ENCODE measurements at places on chromosomes 3 and 15.

DNA sequence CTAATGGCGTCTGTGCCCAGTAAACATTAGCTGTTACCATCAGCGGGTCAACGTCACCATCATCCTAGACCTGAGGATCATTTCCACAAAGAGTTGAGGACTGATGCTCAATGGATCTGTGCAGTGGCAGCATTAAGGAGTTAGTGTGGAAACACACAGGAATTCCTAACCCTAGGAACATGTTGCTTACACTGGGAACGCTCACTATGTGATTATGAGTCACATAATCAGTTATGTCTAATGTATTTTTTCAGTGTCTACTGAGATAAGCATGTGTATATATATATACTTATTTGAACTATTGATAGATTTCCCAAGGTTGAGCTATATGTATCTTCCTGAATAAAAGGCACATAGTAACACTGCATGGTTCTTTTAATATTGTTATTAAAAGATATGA lies 19.0 kb downstream of the ARNT2 start:
- no peak for DNase-seq

DNA sequence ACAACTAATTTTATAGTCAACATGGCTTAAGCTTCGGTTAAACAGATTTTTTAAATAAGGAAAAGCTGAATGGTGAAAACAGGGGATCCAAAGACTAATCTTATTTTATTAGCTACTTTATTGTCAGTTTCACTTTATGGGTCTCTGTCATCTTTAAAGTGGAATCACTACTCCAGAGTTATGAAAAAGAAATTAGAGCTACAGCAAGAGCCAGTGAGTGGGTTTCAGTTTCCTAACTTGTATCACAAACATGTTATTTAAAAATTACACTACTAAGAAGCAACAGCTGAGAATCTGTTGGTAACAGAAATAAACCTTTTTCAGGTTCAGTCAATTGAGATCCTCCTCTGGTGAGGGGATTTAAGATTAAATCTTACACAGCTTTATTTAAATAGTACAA lies 10.0 kb downstream of the PHC3 start:
- DNase-seq = no peak

DNA sequence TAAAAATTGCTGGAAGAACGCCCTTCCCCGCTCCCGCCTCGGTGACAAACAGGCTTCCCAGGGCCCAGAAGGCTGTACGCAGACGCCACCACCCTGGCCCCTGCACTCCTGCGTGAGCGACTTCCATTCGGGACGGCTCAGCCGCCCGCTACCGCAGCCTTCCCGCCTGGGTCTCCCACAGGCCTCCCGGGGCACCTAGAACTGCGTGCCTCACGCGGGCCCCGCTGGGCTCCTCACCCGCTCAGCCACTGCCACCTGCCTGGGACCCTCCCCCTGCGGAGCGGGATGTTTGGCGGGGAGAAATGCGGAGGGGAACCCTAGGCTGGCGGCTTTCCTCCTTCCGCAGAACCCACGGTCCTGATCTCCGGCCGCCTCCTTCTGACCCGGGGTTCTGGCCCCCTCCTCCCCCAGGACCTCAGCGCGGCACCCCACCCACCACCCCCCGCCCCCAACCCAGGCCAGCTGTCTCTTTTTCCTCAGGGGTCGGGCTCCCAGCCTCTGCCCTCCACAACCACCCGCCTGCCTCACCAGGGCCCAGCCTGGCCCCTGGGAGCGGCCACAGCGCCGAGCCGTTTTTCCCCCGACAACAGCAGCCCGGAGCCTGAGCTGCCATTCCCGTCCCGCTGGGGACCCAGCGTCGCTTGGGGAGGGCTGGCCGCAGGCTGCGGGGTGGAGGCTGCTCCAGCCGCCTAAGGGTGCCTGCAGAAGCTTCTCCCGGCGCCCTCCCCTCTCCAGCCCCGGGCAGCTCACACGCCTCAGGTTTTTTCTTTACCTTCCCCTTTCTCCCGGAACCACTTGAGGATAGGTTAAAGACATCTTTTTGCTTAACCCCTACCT lies 27.6 kb upstream of the RAB7A start:
- no peak for DNase-seq

- DNase-seq = no peak
Measured at GRCh38 chr15:23067416-23067815, 28.0 kb upstream of the TUBGCP5 start.

- DNase-seq = no peak
Measured at GRCh38 chr3:12879191-12879815, 37.9 kb upstream of the RPL32 start.

DNA sequence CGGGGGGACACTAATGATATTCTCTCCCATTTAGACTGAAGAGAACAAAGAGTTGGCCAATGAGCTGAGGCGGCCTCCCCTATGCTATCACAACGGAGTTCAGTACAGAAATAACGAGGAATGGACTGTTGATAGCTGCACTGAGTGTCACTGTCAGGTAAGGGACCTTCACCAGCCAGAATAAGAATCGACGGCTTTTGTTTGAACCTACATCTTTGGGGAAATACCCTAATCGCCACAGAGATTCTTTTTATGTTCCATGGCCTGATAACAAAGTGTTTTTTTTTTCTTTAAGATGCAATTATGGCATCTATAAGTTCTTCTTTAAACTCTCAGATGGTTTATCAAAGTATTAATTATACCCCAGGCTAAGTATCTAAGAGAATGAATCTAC lies 3.4 kb downstream of the THBS1 start:
- DNase-seq = no peak

DNA sequence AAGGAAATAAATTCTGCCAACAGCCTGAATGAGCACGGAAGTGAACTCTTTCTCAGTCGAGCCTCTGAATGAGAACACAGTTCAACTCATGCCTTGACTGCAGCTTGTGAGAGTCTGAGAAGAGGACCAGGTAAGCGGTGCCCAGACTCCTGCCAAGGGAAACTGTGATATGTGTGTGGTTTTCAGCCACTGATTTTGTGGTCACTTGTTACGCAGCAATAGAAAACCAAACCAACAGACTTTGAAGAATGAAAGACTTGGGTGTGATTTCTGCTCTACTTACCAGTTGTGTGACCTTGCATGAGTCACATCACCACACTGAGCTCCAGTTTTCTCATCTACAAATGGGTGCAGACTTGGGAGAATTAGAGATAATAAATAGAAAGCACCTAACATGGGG lies 30.6 kb upstream of the FAM107A start:
- DNase-seq = no peak

GRCh38 chr3:115398506-115398905 lies 224.8 kb upstream of the GAP43 start:
- DNase-seq = no peak

- no peak for DNase-seq
Measured at GRCh38 chr3:117435506-117435905, 725.9 kb downstream of the TUSC7 start.

DNA sequence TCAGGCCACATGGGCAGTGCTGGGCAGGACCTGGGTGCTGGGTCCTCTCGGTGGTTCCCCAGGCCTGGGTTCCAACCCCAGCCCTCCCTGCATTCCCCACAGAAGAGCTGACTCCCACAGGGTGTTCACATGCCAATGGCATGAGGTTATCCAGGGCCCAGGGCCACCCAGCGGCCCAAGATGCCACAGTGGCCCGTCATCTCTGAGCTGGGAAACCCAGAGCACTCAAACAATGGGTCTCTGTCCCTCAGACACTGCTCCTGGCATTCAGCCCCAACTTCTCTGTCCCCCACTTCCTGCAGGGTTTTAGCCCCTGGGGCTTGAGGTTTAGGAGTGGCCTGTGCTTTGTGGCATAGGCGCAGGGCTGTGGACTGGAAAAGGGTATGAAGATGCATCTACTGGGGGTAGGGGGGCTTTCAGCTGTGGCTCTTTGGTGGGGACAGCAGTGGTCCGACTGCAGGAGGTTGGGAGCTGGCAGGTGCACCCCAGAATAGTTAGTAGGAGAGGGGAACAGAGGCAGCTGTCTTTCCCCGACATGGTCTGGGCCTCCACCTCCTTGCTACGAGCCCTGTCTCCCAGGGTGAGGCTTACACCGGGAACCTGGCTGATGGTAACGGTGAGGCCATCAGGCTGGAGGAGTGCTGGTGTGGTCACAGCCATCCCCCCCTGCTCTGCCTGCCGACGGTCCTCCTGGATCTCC lies 1.7 kb downstream of the CCDC9B start:
- DNase-seq = no peak

DNA sequence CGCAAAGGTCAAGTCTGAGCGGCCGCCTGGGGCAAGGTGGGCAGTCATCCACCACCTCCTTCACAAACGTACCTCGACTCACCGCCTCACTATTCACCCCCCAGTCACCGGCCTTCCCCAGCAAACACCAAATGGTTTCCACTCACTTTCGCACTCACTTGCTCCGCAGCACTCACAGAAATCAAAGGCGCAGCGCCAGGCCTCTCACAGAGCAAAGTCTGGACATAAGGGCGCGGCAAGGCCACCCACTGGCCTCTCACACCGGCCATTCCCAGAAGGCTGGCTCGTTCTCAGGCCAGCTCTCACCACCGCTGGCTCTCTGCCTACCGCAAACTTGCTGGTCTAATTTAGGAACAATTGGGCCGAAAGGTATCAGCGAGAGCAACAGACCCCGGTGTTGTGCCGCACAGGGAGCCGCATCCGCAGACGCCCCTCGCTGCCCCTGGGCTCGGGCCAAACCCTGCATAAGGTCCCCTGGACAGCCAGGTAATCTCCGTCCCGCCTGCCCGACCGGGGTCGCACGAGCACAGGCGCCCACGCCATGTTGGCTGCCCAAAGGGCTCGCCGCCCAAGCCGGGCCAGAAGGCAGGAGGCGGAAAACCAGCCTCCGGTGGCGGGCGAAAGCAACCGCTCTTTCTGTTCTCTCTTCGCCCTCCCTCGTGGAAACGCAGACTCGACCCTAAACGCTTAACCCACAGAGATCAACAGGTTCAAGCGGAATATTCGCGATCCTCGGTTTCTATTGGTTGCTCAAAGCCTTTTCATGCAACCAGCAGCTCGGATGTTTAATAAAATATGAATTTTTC lies 2.9 kb downstream of the SHOX2 start:
- DNase-seq = no peak

DNA sequence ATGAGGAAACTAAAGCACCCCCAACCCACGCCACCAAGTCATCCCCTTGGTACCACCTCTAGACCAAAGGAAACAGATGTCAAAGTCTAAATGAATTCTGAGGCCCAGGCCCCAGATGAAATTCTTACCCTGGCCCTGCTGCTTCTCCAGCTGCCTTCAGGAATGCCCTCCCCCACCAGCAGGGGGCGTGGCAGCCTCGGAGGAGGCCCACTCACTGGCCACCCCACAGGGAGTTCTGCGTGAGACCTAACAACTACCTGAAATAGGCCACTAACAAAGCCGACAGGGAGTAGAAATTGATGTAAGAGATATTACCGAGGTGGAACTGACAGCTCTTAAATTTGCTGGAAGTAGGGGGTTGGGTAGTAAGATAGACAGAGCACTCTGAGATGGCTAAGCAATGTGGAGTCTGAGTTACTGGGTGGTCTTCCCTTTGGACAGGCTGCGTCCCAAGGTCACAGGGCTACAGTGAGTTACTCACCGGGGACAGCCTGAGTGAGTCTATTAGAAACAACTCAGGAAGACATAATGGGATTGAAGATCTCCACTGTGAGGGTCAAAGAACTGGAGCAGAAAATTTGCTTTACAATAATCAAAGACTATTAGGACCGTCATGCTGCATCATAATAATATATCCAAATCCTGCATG lies 240.7 kb downstream of the SHOX2 start:
- DNase-seq = peak; percentile 6

DNA sequence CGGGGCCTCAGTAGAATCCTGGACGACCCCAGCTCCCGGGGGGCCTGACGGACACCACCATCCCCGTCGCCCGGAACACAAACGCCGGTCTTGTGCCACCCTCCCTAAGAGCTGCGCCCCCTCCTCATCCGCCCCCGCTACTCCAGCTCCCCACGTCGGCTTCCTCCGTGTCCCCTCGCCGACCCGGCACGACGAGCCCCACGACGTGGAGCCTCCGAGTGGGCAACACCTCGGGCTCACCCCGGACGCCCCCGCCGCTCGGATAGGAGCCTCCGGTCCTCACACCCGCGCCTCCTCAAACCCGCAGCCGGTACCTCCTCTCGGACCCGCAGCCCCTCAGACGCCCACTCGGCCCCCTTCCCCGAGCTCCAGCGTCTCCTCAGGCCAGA lies 525 bp downstream of the NPTN start:
- no peak for DNase-seq

- no peak for DNase-seq
Measured at GRCh38 chr3:72728958-72729467, 119.2 kb downstream of the SHQ1 start.

GRCh38 chr3:183553334-183554026 lies 2.0 kb downstream of the KLHL6 start:
- DNase-seq = no peak

DNA sequence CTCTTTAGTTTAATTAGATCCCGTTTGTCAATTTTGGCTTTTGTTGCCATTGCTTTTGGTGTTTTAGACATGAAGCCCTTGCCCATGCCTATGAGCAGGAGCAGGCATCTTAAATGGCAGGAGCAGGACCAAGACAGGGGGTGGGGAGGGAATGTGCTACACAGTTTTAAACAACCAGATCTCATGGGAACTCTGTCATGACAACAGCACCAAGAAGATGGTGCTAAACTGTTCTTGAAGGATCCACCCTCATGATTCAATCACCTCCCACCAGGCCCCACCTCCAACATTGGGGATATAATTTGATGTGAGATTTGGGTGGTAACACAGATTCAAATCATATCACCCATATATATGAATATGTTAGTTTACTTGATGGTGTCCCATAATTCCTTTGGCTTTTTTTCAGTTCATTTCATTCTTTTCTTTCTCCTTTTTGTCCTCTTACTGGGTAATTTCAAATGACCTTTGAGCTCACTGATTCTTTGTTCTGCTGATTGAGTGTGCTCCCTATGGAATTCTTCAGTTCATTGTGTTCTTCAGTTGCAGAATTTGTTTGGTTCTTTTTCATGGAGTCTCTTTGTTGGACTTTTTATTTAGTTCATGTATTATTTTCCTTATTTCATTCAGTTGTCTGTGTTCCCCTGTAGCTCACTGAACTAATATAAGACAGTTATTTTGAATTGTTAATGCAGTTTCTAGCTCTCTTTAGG lies 62.6 kb downstream of the DOCK3 start:
- no peak for DNase-seq

DNA sequence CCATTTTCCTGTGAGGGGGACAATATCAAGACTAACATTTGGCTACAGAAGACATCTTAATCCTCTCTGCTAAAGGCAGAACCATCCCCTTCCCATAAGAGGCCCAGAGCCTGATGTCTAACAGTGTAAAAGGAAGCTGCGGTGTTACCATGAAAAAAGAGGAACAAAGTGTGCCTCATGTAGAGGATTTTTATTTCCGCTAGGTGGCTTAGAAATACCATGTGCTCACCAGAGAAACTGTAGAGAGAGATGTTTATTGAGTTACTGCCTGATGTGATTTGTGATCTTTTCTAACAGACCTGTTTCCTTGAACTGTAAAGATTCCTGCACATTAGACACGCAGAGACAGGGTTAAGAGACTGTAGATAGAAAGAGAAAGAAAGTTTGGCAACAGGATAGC lies 22.0 kb downstream of the OR5H15 start:
- no peak for DNase-seq

GRCh38 chr3:170055209-170055608 lies 17.4 kb downstream of the GPR160 start:
- DNase-seq = no peak

DNA sequence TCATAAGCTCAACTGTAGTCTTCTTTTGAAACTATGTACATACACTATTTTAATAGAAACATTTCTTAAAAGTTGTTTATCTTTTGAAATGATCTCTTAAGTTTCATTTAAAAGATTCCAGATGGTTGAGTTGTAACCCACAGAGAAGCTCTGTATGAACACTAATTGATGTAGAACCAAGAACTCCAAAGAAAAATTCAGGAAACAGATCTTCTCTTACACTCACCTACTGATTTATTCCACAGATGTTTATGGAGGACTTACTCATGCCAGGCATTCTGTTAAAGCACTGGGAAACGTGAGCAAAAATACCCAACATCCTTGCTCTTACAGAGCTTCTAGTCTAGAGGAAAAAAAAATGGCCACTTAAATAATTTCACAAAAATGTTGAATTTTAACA lies 551.1 kb downstream of the NAALADL2 start:
- DNase-seq = no peak

All from thymus (tissue), 14 donors.